HCEC 1CT (cell line): ENCODE measurements at places on chromosomes 13 and 19.

- no peak for DNase-seq
These were observed 486 bp upstream of the ZNF805 start for GRCh38 chr19:57239982-57240310.

DNA sequence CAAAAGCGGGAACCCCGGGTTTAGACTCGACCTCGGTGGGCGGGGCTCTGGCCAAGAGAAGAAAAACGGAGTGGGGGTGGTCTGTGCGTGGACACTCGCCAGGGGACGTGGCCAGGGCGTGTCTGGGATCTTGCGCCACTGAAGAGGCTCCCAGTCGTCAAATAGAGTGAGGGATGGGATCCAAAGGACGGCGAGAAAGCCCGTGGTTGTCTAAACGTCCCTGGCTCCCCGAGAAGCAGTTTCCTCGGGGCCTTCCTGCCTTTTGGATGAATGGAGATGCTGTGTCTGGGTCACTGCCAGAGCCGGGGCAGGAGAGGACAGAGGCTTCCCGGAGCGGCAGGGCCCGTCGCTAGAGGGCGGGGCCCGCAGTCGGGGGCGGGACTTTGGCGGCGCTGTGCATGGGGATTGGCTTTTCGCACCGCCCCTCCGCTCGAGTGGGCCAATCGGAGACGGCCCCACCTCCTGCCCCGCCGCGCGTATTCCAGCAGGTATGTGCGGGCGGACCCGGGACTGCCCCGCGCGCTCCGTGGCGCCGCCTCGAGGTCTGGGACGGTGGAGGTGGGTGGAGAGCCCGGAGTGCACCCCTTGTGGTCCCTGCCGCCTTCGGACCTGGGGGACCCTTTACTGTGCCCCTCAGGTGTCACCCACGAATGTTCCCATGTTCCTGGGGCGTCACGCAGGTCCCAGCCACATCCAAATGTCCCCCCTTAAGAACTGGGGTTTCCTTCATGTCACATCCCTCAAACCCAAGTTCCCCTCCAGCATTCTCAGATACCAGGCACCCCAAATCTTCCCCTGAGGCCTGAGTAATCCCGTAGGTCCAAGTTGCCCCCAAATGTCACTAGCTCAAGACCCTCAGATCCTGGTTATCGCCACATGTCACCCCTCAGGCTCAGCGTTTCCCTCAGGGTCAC, 38.3 kb downstream of the ZSWIM4 start:
- peak; percentile 86 for DNase-seq

DNA sequence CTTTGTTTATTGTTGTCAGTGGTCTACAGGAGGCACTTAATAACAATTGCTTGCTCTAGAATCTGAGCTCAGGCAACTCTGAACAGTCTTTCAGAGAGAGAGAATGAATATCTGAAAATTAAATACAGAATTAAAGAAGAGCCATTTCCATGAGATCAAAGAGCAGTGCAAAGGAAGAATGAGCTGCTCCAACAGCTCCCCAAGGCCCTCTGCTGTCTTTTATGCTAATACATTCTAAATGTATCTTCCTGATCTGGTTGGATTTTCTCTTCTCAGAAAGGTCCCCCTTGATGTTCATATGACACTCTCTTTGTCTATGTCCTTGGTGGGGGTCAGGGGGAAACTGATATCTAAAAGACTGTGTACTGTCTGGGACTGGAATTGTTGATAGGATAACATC, 1029.6 kb downstream of the PCDH9 start:
- DNase-seq, result no peak

DNA sequence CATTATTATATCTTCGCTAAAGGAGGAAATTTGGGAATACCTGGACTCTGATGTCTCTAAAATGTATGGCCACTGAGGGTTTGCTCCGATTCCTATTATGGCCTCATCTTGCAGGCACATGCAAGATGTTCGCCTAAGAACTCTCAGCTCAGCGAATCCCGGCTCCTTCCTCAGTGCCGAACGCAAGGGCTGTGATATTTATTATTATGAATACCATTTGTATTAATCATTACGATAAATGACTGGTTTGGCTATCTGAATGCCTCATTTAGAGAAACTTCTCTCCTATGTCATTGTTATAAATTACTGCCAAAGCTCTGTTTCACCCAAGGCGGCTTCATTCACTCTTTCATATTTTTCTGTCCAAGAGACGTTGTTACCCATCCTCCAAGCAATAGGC, 369.7 kb upstream of the TSHZ3 start:
- no peak for DNase-seq

- DNase-seq, result no peak
These were observed 3.6 kb downstream of the FOXO1 start for GRCh38 chr13:40662866-40663265.
